Epithelial cell of proximal tubule (primary cell): ENCODE measurements at places on chromosomes 4 and X. TPM values are rescaled to one million over a fixed set of nuclear protein-coding genes. Genes with fewer than 3 reads are reported as not detected.

DNA sequence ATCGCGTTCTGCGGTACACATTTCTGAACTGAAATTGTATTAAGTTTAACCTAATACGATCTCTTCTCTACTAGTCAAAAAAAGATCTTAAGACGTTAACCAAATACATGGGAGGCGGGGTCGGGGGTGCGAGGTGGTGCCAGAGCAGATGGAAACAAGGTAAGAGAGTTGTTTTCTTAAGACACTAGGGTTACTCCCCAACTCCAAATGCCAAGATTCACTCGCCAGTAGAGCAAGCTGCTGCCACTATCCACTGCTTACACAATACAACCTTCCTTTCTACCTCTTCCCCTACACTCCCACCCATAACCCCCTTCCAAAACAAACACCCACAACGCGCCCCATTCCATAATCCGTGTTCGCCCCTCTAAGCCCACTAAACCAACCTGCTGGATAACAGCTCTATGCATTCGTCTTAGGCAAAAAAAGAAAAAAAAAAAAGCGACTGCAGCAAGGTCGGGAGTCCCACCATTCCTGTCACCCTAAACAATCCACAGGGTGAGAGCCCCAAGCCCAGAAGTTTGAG, 1.3 kb downstream of the LCORL start:
- DNase-seq, result peak; percentile 3

DNA sequence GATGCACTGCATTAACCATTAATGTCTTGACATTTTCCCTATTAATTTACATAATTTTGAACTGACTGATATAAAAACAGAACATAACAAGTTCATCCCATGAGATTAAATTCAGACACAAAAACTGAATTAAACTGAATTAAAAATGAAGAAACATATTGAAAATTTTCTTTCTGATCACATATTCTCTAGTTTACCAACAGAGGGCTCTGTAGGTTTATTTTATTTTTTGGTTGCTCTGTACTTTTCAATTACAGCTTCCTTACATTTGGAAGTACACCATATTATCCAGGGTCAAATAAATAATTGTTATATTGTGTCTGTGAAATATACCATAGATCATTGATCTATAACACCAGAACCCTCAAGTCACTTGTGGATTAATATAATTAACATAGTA, 27.3 kb upstream of the CT83 start:
- no peak for DNase-seq

VCX3A gene
- not detected in 2 replicates for total RNA-seq

USP26 gene
- total RNA-seq, result not detected in 2 replicates

CENPI gene
- total RNA-seq, result 20.4 and 27.9 TPM in 2 replicates

DNA sequence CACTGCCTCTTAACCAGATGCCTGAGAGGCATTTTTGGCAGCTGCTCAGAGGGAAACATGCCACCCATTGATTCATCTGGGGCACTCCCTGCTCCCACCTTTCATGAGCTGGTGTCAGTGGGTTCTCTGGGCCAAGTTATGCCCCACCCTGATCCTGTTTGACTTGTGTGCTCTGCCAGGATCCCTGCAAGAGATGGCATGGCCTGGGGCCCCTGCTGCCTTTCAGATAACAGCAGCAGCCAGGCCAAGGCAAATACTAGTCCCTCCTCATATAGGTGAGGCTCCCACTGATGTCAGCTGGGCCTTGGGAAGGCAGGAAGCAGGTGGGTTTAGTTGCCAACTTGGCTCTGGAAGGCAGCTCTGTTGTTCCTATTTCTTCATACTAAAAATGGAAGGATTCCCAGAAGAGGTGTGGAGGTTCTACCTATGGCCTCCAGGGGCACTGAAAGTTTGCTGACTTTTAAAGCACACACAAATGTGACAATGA, 192.9 kb upstream of the RBPJ start:
- DNase-seq, result no peak
